Breast epithelium (tissue), 4 donors: ENCODE measurements at places on chromosomes 13 and 19. TPM values are rescaled to one million over a fixed set of nuclear protein-coding genes. Genes with fewer than 3 reads are reported as not detected.

GRCh38 chr13:95457294-95457693 lies 95.2 kb upstream of the CLDN10 start:
- no peaks in the 10 kb centered on the region for H3K36me3 ChIP-seq
- H3K4me1 ChIP-seq, result no peaks in the 10 kb centered on the region
- H3K4me3 ChIP-seq, result no peak overlapping the region
- no peak for DNase-seq

- no peak overlapping the region for H3K27ac ChIP-seq
- no peaks in the 10 kb centered on the region for H3K27me3 ChIP-seq
- no peaks in the 10 kb centered on the region for H3K4me1 ChIP-seq
- H3K36me3 ChIP-seq, result no peaks in the 10 kb centered on the region
- DNase-seq, result no peak
Observed at GRCh38 chr19:8640402-8641004, 10.1 kb downstream of the NFILZ start.

GRCh38 chr13:40863723-40864122 lies 74.3 kb downstream of the SLC25A15 start:
- H3K4me3 ChIP-seq, result no peak overlapping the region
- no peaks in the 10 kb centered on the region for H3K4me1 ChIP-seq
- H3K27ac ChIP-seq, result no peak overlapping the region
- H3K27me3 ChIP-seq, result no peaks in the 10 kb centered on the region
- H3K36me3 ChIP-seq, result no peaks in the 10 kb centered on the region
- no peak for DNase-seq

DNA sequence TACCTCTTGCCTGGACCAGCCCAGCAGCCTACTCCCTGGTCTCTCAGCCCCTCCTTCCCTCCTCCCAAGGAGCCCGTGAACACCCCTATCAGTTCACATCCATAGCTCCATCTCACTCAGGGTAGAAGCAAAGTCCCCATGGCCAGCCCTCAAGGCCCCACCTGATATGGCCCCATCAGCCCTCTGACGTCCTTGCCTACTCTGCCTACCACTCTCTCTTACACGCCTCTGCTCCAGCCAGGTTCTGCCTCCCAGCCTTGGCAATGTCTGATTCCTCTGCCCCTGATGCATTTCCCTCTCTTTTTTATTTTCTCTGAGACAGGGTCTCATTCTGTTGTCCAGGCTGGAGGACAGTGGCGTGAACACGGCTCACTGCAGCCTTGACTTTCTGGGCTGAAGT lies 7.9 kb upstream of the SERTAD3 start:
- H3K4me3 ChIP-seq, result no peak overlapping the region
- no peaks in the 10 kb centered on the region for H3K4me1 ChIP-seq
- no peak overlapping the region for H3K27ac ChIP-seq
- no peak for DNase-seq
- no peaks in the 10 kb centered on the region for H3K27me3 ChIP-seq
- no peaks in the 10 kb centered on the region for H3K36me3 ChIP-seq

- no peak for DNase-seq
- no peak overlapping the region for H3K27ac ChIP-seq
- no peaks in the 10 kb centered on the region for H3K4me1 ChIP-seq
- no peaks in the 10 kb centered on the region for H3K27me3 ChIP-seq
- no peak overlapping the region for H3K4me3 ChIP-seq
Observed at GRCh38 chr13:58574791-58575190, 943.2 kb downstream of the PCDH17 start.

GRCh38 chr13:39038569-39039030 lies 344 bp downstream of the NHLRC3 start:
- H3K36me3 ChIP-seq, result no peaks in the 10 kb centered on the region
- H3K27ac ChIP-seq, result peak overlapping the region; percentile 90
- H3K4me3 ChIP-seq, result peak overlapping the region; percentile 89
- no peaks in the 10 kb centered on the region for H3K27me3 ChIP-seq
- no peaks in the 10 kb centered on the region for H3K4me1 ChIP-seq

GRCh38 chr13:113033054-113033850 lies 64.2 kb downstream of the MCF2L start:
- H3K4me1 ChIP-seq, result no peaks in the 10 kb centered on the region
- no peak overlapping the region for H3K27ac ChIP-seq
- H3K4me3 ChIP-seq, result no peak overlapping the region
- H3K36me3 ChIP-seq, result no peaks in the 10 kb centered on the region

The SBSN gene
- not detected for total RNA-seq

The IGFL1 gene
- not detected for total RNA-seq

GRCh38 chr13:71624653-71625600 lies 242.1 kb downstream of the DACH1 start:
- H3K36me3 ChIP-seq, result no peaks in the 10 kb centered on the region
- H3K4me3 ChIP-seq, result no peak overlapping the region
- H3K27ac ChIP-seq, result no peak overlapping the region

DNA sequence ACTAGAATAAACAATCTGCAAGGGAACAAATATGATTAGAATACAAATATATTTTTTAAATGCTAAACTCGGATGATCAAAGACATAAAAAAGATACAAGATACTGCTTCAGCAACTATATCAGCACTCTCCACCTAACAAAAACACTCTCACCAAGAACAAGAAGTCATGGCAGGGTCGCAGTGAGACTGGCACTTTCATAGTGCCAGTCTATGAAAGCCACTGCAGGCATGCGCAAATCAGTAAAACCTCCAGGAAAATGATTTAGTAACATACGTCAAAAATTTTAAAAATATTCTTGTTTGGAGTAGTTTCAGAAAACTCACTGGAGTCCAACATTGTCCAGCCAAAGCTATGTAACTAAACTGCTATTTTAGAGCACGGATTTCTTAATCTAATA lies 295.9 kb downstream of the DIAPH3 start:
- no peak overlapping the region for H3K4me3 ChIP-seq
- H3K27ac ChIP-seq, result no peak overlapping the region
- DNase-seq, result no peak

The WDR83 gene
- total RNA-seq, result 10.2 TPM

The SLITRK6 gene
- under 0.01 TPM for total RNA-seq

DNA sequence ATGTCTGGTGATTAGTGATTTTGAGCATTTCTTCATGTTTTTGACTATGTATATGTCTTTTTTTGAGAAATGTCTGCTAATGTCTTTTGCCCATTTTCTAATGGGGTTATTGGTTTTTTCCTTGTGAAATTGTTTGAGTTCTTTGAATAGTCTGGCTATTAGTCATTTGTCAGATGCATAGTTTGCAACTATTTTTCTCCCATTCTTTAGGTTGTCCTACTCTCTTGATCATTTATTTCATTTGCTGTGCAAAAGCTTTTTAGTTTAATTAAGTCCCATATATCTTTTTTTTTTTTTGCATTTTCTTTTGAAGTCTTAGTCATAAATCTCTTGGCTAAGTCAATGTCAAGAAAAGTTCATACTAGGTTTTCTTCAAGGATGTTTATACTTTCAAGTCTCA lies 449.8 kb downstream of the DACH1 start:
- no peak overlapping the region for H3K4me3 ChIP-seq
- H3K36me3 ChIP-seq, result no peaks in the 10 kb centered on the region
- H3K4me1 ChIP-seq, result no peaks in the 10 kb centered on the region
- DNase-seq, result no peak
- H3K27me3 ChIP-seq, result no peaks in the 10 kb centered on the region

The OCEL1 gene
- total RNA-seq, result 13.8 TPM

DNA sequence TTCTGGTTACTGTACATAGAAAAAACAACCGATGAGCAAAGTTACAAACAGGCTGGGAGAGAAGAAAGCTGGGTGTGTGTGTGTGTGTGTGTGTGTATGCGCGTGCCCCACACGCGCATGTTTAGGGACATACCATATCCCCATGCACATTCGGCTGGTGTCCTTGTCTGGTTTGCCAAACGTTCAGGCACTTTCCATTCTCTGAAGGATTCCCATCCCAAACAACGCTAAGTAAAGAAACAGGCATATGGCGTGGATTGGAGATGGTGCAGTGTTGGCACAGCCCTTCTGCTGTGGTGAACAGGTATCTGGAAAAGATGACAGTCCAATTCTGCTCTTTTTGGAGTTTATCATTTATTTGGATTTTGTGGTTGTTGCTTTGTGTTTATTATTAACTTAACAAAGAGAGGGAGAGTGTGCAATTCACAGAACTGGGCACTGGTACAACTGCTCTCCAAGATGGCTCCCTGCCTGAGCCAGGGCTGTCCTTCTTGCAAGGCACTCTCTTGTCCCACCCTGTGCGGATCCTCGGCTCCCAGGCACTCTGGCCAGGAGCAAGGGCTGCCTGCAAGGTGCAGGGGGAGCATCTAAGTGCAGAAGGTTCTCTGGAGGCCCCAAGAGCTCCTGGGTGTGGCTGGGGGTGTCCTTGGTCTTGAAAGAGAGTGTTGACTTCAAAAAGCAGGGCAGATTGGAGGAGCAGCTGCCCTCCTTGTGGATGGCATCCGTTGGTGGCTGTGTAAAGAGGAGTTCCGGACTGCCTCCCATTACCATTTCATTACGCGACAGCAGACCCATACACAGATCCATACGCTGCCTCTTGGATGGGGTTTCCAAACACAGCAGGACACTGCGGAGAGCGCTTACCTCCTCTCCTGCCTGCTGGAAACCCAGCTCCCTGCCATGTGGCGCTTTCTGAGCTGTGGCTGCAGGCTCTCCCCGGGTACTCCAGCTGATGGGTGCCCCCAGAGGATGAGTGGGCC lies 263.1 kb downstream of the ZNF536 start:
- DNase-seq, result no peak
- H3K27me3 ChIP-seq, result no peaks in the 10 kb centered on the region
- no peak overlapping the region for H3K4me3 ChIP-seq
- H3K36me3 ChIP-seq, result no peaks in the 10 kb centered on the region

- no peaks in the 10 kb centered on the region for H3K4me1 ChIP-seq
- H3K27ac ChIP-seq, result no peak overlapping the region
- H3K27me3 ChIP-seq, result no peaks in the 10 kb centered on the region
- DNase-seq, result no peak
Observed at GRCh38 chr19:6868351-6868750, 19.0 kb upstream of the ADGRE1 start.

DNA sequence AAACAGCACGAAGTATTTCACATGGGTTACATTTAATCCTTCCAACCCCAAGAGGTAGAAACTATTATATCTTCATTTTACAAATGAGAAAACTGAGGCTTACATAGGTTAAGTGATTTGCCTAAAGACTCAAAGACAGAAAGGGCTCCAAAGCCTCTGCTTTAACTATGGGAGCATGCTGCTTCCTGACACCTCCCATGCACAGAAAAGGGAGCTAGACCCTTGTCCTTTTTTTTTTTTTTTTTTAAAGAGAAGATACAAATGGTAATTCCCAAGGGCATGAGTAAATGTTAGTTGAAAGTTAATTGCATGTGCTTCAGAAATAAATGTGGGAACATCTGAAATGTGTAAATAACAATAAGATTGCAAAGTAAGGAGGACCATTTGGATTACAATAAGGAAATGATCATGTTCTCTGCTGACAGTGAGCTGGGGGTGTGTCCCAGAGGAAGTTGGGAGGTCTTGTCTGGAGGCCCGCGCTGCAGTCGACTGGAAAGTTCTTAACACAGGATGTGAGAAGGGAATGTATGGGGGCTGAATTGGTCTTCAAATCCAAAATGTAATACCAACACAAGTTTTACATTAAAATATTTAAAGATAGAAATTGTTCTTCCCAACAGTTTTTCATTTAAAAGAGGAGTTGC lies 500.3 kb downstream of the KLF12 start:
- no peaks in the 10 kb centered on the region for H3K4me1 ChIP-seq
- no peaks in the 10 kb centered on the region for H3K27me3 ChIP-seq
- H3K4me3 ChIP-seq, result no peak overlapping the region
- H3K27ac ChIP-seq, result no peak overlapping the region
- DNase-seq, result no peak
- no peaks in the 10 kb centered on the region for H3K36me3 ChIP-seq

GRCh38 chr13:49190901-49191300 lies 29.2 kb upstream of the MLNR start:
- no peaks in the 10 kb centered on the region for H3K36me3 ChIP-seq
- H3K27ac ChIP-seq, result no peak overlapping the region
- DNase-seq, result no peak
- H3K4me3 ChIP-seq, result no peak overlapping the region
- no peaks in the 10 kb centered on the region for H3K27me3 ChIP-seq
- no peaks in the 10 kb centered on the region for H3K4me1 ChIP-seq

The B9D2 gene
- total RNA-seq, result 7.3 TPM

- no peaks in the 10 kb centered on the region for H3K4me1 ChIP-seq
- H3K36me3 ChIP-seq, result no peaks in the 10 kb centered on the region
- DNase-seq, result no peak
Observed at GRCh38 chr19:10907925-10908324, 20.5 kb downstream of the YIPF2 start.

- no peaks in the 10 kb centered on the region for H3K36me3 ChIP-seq
- H3K4me3 ChIP-seq, result no peak overlapping the region
- H3K27me3 ChIP-seq, result no peaks in the 10 kb centered on the region
- DNase-seq, result no peak
- no peak overlapping the region for H3K27ac ChIP-seq
Observed at GRCh38 chr19:45110851-45111266, 17.9 kb downstream of the PPP1R37 start.

- peaks cover 8% of the 10 kb centered on the region for H3K27me3 ChIP-seq
- no peak overlapping the region for H3K4me3 ChIP-seq
- no peak overlapping the region for H3K27ac ChIP-seq
- DNase-seq, result no peak
- no peaks in the 10 kb centered on the region for H3K36me3 ChIP-seq
Observed at GRCh38 chr19:15813916-15814315, 1.5 kb downstream of the OR10H1 start.

GRCh38 chr13:107258599-107259187 lies 690.8 kb upstream of the ARGLU1 start:
- H3K27me3 ChIP-seq, result no peaks in the 10 kb centered on the region
- no peaks in the 10 kb centered on the region for H3K4me1 ChIP-seq
- no peak for DNase-seq

The ZNF600 gene
- total RNA-seq, result 12.4 TPM

- H3K4me3 ChIP-seq, result no peak overlapping the region
- DNase-seq, result no peak
- H3K4me1 ChIP-seq, result no peaks in the 10 kb centered on the region
- no peak overlapping the region for H3K27ac ChIP-seq
- H3K36me3 ChIP-seq, result no peaks in the 10 kb centered on the region
Observed at GRCh38 chr19:19217099-19217498, 5.3 kb downstream of the NCAN start.

GRCh38 chr19:34639491-34640085 lies 37.4 kb downstream of the SCGB2B2 start:
- H3K4me1 ChIP-seq, result no peaks in the 10 kb centered on the region
- H3K4me3 ChIP-seq, result no peak overlapping the region
- H3K27ac ChIP-seq, result no peak overlapping the region
- no peaks in the 10 kb centered on the region for H3K27me3 ChIP-seq

The GRK1 gene
- total RNA-seq, result not detected

The TPRX1 gene
- not detected for total RNA-seq

- H3K36me3 ChIP-seq, result no peaks in the 10 kb centered on the region
- no peaks in the 10 kb centered on the region for H3K4me1 ChIP-seq
- H3K27me3 ChIP-seq, result peaks cover 4% of the 10 kb centered on the region
Observed at GRCh38 chr19:55080968-55081769, 5.5 kb downstream of the EPS8L1 start.

- no peak overlapping the region for H3K4me3 ChIP-seq
- no peak for DNase-seq
- H3K27ac ChIP-seq, result no peak overlapping the region
- H3K36me3 ChIP-seq, result no peaks in the 10 kb centered on the region
- no peaks in the 10 kb centered on the region for H3K27me3 ChIP-seq
Observed at GRCh38 chr13:84973661-84974060, 825.6 kb downstream of the SLITRK6 start.

The OVOL3 gene
- total RNA-seq, result not detected
